Lower lobe of right lung (tissue), 2 donors: ENCODE measurements at places on chromosomes 11 and 22. TPM values are rescaled to one million over a fixed set of nuclear protein-coding genes. Genes with fewer than 3 reads are reported as not detected.
A peak's percentile ranks its signal among the peaks of the same experiment; 100 is the strongest.

C22orf42 gene
- not detected for total RNA-seq

BLID gene
- total RNA-seq: 0.62 TPM

AMPD3 gene
- total RNA-seq: 9.8 TPM

SEPTIN3 gene
- 2.5 TPM for total RNA-seq

CASTOR1 gene
- 16.2 TPM for total RNA-seq

- no peak for DNase-seq
These were observed 15.3 kb downstream of the RTN4RL2 start for GRCh38 chr11:57475671-57476046.

DNA sequence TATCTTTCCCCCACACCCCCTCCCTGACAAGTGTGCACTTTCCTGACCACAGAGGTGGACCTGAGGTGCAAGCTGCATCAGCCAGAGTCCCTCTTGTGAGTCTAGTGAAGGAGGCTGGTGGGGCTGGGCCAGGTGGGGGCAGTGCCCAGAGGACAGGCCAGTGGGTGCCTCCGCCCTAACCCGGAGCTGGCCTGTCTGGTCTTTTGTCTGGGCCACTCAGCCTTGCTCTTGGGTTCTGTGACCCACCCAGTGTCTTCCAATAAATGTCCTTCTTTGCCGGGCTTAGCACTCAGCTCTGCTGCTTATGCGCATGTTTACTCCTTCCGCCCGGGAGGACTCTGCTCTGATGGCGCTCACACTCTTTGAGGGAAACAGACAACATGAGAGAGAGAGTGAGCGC, 526.2 kb downstream of the TBC1D22A start:
- no peak for DNase-seq

DNA sequence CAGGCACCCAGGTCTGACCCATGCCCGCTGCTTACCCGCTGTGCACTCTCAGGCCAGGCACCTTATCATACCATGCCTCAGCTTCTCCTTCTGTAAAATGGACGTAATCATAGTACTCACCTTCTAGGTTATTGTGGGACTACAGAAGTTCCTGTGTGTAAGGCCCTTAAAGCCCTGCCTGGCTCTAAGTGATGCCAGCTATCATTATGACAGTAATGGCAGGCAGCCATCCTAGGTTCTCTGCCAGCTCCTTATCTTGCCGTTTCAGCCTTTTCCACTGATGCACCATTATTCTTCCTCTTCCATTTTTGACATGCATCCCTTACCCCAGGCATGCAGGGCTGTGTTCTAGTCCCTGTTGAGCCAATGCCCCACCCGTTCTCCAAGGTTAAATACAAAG, 57.9 kb downstream of the DBX1 start:
- no peak for DNase-seq

GRCh38 chr11:12165237-12165875, 55.0 kb downstream of the MICAL2 start:
- DNase-seq: no peak

DNA sequence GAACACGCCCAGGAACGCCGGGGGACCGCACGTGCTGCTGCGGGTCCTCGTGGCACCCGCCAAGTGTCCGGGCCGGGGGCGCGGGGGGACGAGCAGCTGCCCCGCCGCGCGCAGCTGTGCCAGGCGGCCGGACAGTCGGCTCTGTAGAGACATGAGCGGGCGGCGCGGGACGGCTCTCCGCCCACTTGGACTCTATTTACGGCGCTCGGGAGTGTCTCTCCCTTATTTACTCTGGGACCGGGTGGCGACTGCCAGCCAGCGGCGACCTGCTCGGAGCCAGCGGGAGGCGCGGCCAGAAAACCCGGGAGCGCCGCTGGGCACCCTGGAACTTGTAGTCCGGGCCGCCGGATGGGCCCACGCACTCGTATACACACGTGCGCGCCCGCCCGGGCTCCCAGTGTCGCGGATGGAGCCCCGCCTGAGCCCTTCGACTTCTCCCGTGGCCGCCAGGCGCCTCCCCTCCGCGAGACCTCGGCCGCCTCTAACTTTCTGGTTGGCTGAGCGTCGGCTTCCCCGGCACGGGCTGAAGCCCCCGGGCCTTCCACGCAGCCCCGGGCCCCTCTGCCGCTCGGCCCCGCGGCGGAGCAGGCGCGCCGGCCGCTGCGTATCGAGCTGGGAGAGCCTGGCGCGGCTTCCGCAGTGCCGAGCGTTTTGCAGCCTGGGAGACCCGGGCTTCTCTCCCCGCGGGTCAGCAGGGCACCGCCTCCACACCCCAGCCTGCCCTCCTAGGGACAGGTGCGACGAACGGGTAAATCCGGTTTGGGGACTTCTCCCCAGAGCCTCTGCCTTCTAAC, at the start of gene MACROD1:
TSS of gene MACROD1 (minus strand) at position 272 of the 794 bp plus-strand sequence. CDS start at position 153, 119 bp downstream.
- peak; percentile 93 for DNase-seq

DNA sequence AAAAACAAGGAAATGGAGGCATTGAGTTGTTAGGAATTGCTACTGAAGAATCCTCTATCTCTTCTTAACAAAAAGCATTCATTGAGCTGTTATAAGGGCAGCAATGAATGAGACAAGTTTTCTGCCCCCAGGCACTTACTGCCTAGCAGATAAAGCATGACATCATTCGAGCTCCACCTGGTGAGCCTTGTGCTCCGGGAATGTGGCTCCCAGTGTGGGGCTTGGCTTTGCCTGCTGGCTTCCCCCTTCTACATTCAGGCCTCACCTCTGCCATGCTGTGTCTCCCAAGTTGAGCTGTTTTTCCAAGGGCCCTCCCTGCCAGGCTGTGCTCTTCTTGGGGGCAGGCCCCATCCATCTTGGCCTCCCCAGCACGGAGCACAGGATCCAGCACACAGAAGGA, 56.9 kb upstream of the EIF3D start:
- no peak for DNase-seq

GRCh38 chr11:60242740-60243239, at the start of gene MS4A4E:
Gene MS4A4E (minus strand): TSS chr11:60243137. CDS start chr11:60230055, 13,082 bp downstream.
- DNase-seq: no peak

DNA sequence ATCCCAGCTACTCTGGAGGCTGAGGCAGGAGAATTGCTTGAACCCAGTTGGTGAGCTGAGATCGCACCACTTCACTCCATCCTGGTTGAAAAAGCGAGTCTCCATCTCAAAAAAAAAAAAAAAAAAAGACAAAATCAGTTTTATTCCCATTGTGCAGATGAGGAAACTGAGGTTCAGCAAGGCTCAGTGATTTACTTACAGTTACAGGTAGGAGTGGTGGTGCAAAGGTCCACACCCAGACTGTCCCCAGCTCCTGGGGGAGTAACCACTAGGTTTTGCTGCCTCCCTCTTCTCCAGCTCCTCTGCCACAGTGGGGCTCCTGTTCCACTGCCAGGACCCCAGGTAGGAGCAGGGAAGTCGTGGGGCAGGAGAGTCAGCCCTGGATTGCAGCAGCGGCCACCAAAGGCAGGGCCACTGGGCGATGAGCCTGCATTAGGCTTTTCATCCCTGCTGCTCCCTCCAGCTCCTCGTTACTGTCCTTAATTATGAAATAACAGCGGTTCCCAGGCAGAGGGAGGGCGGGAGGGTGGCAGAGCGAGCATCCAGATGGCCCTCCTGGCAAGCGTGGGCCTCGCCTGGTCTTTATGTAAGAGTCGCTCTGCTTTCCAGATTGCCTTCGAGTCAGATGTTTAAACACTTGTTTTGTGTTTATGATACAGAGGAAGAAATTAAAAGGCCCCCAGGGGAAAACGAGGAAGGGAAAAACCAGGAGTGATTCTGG, 15.5 kb upstream of the RASD2 start:
- no peak for DNase-seq

DNA sequence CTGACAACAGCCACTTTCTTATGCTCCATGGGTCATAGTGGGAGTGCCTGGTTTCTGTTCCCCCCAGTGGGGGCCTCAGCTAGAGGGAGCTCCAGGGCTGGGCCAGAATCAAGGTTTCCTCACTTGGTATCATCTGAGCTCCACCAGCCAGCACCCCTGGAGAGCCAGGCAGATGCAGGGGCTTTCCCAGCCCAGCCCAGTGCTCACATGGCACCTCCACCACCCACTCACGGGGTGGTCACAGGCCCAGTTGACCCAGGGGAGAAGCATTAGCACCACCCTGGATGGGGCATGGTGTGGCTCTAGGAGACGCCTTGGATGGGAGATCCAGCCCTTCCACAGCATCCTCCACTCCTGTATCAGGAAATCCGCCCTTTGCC, 24.1 kb upstream of the WNT7B start:
- peak; percentile 44 for DNase-seq

- DNase-seq: no peak
These were observed 134.3 kb downstream of the BRD1 start for GRCh38 chr22:49693416-49693815.
